Omental fat pad (tissue), 4 donors: ENCODE measurements at places on chromosomes 4 and X. TPM values are rescaled to one million over a fixed set of nuclear protein-coding genes. Genes with fewer than 3 reads are reported as not detected.

The CXorf49B gene
- total RNA-seq, result not detected

The GPM6B gene
- total RNA-seq, result 9.1 TPM

The RBBP7 gene
- total RNA-seq, result 74.3 TPM

The SHROOM2 gene
- total RNA-seq, result 2.2 TPM

The H2BW2 gene
- total RNA-seq, result not detected

The UGT2B17 gene
- not detected for total RNA-seq

The F8 gene
- total RNA-seq, result 27.4 TPM

The EIF4E gene
- 66.4 TPM for total RNA-seq

GRCh38 chr4:44632733-44633132 is 18.7 kb downstream of the YIPF7 start:
- DNase-seq, result no peak

DNA sequence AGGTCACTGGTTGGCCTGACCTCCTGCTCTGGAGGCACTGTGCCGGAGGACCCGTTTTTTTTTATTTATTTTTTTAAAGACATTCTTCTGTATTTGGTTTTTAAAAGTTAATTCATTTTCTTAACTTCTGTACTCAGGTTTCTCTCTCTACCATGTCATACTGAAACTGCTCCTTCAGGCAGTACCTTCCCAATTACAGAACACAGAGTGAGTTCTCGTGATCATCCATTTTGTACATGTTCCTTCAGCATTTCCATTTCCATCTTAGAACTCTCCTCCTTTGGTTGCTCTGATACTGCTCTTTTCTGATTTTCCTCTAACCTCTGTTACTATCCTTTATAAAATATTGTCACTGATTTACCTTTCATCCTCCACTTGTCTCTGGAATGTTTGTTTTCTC is 17.9 kb downstream of the UBE2K start:
- no peak for DNase-seq

DNA sequence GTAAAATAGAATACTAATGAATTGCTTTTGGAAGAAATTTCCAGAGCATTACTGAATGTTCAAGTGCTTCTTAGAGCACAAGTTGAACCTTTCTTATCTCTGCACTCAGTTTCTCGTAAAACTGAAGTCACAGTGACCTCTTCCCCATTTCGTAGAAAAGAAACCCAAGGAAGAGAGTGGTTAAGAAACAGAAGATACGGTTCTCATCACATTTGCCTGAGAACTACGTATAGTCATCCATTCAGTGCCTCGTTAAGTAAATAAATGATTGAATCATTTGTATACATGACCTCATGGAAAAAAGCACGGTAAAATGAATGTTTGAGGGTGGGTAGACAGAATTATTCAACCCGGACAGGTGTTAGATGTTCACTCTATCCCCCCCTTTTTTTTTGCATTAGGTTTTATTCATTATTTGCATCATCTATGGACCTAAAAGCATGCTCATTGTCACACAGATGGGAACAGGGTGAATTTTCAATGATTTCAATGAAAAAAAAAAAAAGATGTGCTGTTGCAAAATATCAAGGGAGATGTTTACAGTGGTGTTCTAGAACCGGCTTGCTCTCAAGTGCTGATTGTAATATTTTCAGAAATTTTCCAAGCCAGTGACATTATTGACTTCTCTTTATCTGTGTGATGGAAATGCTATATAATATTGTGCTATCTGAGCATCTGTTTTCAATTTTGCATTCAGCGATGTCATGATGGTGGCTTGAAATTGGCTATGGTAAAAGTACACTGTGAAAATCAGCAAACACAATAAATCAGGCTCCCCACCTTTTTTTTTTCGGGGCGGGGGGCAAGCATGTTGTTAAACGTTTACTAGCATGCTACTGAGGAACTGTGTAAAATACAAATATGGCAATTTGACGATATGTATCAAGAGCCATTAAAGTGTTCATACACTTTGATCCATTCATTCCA is 4.3 kb downstream of the RHOH start:
- no peak for DNase-seq

DNA sequence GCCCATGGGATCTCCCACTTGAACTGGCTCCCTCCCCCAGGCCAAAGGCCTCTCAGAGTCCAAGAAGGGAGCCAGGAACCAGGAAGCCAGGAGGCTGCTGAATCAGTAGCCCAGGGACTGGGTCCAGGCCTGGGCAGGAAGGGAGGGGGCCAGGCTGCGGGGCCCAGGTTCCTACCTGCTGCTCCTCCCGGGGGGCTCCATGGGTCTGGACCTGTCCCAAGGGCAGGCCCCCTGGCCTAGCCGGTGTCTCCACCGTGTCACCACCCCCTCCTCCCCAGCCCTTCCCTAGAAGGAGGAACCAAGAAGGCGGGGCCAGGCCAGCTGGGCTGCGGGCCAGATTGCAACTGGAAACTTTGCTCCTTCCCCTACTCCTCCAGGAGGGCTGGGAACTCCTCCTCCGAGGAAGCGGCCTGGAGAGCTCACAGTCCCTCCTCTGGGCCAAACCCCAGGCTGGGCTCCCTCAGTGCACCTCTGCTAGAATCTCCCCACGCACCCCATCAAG is at the start of gene IQSEC2:
Gene IQSEC2, minus strand, starts transcription at position 264 of the 502 bp plus-strand sequence.
- peak; percentile 39 for DNase-seq

- DNase-seq, result no peak
Measured at GRCh38 chr4:186924723-186925122, 201.1 kb upstream of the FAT1 start.

GRCh38 chr4:4800646-4801408 is 58.6 kb upstream of the MSX1 start:
- no peak for DNase-seq

- no peak for DNase-seq
Measured at GRCh38 chrX:16120431-16120830, 2.9 kb upstream of the GRPR start.

DNA sequence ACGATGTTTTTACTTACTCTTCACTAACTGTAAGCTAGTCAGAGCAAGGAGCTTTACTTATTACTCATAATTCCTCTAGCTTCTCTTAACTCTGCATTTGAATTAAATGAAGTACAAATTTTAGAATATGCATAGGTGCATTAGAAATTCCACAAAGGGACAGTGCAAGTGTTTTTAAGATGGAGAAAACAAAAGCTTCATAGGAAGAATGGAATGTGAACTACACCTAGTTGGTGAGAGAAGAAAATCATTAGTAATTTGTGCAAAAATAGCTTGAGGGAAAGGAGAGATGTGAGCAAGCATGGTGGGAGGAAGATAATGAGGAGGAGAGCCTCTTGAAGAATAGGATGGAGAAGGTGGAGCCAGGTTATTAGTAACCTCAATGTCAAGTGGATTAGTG is 77.5 kb upstream of the SMARCA5 start:
- DNase-seq, result no peak

DNA sequence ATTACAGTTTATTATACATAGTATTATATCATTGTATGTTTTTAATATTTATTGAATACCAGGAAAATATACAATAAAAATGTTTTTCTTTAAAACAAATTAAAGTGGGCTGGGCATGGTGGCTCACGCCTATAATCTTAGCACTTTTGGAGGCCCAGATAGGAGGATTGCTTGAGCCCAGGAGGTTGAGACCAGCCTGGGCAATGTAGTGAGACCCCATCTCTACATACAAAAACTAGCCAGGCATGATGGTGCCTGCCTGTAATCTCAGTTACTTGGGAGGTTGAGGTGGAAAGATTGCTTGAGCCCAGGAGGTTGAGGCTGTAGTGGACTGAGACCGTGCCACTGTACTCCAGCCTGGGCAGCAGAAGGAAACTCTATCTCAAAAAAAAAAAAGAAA is 38.3 kb upstream of the PDS5A start:
- DNase-seq, result no peak

DNA sequence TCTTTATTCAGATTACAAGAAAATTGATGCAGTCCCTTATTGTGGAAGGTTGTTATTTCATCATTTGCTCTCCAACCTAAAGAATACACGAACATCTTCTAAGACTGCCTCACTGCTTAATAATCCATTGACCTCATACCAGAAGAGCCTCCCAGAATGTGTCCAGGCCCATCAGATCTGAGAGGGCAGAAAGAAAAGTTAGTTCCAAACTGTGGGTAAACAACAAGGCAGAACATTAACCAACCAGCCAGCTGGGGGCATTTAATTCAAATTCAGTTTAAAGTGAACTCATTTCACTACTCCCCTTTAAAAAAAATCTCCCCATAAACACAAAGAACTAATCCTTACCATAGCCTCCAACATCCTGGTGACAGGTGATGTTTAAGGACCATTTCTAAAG is 13.8 kb downstream of the GPC4 start:
- no peak for DNase-seq

GRCh38 chr4:146522869-146523205 is 1.1 kb upstream of the SLC10A7 start:
- no peak for DNase-seq

DNA sequence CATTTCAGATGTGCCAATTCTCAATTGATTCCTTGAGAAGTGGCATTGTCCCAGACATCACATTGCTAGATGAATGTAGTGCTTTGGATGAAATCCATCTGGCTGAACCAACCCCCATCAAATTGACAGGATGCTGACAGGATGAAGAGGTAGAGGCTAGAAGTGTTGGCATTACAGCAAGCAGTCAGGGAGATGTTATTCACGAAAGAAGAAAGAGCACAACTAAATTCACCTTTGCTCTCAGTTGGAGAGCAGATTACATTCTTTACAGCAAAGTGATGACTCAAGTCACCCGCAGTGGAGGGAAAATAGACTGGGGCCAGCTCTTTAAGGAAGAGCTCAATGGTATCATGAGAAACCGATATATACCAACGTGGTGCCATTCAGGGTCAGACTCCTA is 259.6 kb downstream of the C4orf33 start:
- DNase-seq, result no peak

GRCh38 chr4:15234116-15234855 is 193.5 kb upstream of the C1QTNF7 start:
- no peak for DNase-seq

- no peak for DNase-seq
Measured at GRCh38 chr4:132334081-132334480, 815.0 kb upstream of the PCDH10 start.

GRCh38 chrX:74133156-74133796 is 170.7 kb upstream of the ZCCHC13 start:
- no peak for DNase-seq

- DNase-seq, result no peak
Measured at GRCh38 chr4:111398906-111399330, 746.3 kb upstream of the FAM241A start.

- DNase-seq, result peak; percentile 69
Measured at GRCh38 chr4:12633053-12633651, 851.0 kb downstream of the RAB28 start.

DNA sequence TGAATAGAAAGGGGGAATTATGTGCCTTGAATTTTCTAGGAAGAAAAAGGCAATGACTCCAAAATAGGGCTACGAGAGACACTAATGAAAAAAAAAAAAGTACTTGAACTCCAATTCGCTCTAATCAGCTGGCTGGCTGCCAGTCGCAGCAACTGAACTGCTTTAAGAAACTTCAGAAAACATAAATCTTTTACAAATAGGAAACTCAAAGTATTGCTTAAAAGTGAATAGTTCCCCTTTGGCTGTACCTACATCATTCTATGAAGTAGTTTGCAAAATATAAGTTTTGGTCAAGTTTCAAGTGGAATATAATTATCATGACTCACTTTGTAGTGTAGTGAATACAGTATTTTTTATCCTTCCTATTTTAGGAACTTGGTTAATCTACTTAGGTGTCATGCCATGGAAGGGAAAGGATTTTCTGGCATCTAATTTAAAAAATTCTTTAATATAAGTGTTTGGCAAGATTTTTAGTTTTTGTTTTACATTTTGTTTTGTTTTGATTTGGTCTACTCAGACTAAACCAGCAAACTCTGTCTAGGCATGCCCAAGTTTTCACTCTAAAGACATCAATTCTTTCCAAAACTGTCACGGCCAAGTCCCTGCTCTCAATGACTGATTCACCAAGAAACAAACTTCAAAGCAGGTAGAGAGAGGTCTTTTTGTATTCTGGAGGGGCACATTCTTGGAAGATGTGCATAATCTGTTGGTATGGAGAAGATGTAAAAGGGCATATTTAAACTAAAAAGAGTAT is 382.4 kb upstream of the GALNT7 start:
- no peak for DNase-seq

GRCh38 chr4:98601708-98602107 is 56.7 kb downstream of the TSPAN5 start:
- no peak for DNase-seq

GRCh38 chrX:17788439-17788838 is 51.1 kb downstream of the SCML1 start:
- DNase-seq, result no peak

GRCh38 chr4:140637836-140638235 is 69.1 kb upstream of the UCP1 start:
- DNase-seq, result no peak

- no peak for DNase-seq
Measured at GRCh38 chr4:3251691-3252479, 2.9 kb downstream of the MSANTD1 start.

DNA sequence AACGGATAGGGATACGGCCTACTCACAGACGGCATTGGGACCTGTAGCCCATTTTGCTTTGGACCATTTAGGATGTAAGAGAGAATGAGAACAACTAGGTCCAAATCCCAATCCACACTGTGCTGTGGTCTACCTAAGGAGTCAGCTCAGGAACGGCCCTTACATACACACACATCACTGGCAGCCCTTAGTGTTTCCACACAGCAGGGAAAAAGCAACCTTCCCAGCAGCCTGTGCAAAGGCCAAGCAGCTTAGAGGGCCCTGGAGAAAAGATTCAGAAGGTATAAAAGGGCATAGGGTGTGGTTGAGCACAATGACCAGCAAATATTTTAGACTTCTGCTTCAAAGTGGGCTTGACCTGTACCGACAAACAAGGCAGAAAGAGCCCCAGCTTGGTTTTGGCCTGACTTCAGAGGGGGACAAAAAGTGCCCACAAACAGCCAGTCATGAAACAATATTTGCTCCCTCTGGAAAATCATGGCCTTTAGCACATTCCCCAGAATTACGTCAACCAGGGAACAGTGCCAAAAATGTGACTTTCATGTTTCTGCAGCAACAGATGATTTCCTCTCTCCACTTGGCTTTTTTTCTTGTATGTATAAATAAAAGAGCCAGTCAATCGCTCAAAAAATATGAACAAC is 359.5 kb upstream of the FGF16 start:
- DNase-seq, result no peak

GRCh38 chr4:24278693-24279092 is 305.7 kb downstream of the DHX15 start:
- no peak for DNase-seq

DNA sequence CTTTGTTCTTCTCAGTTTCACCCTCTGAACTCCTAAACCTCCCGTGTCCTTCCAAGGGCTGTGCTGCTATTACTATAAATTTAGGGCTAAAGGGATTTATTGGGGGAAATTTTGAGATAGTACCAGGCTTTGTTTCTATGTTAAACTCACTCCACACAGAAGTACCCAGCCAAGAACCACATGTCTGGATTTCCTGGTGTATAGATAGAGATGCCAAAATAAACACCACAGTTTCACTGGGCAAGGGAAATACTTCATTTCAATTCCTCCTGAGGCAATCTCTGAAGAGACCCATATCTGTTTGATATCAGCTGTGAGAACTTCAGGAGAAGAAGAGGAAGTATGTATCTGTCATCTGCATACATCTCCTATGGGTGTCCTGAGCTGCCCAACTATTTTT is 21.7 kb upstream of the CLNK start:
- no peak for DNase-seq
